ENCODE measurements at places on chromosomes 4 and X.

DNA sequence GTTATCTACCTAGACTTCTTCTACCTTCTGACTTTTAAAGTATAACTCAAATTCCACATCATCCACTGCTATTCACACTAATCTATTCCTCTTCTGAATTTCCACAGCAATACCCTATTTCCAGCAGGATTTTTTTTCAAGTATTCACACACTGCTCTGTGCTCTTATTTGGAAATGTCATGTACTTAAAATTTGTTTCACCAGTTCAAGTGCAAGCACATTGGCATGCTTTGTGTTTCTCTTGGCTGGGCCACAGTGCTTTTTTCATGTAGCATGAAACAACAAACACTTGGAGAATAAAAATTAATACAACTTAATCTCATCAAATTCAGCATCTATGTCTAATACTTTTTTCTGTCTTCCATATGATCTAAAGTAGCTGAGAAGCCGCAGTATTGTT, 161.8 kb upstream of the PCDH18 start:
- DNase-seq, result no peak

DNA sequence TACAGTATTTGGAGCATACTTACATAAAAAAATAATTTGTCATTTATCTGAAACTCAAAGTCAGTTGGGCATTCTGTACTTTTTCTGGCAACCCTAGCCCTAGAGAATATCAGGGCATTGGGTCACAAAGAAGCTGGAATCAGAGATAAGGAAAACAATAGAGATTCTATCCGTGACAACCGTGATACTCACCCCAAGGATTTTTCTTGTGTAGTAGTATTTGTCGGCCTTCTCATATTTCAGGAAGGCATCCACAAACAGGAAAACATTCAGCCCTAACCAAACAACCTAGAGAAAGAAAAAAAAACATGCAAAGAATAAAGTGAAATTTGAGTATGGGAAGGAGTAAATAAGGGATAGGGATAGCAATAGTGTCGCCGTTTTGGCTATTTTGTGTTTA, 3.6 kb downstream of the NOX1 start:
- no peak for DNase-seq

- no peak for DNase-seq
Observed at GRCh38 chrX:12867685-12868084, 813 bp downstream of the TLR7 start.

DNA sequence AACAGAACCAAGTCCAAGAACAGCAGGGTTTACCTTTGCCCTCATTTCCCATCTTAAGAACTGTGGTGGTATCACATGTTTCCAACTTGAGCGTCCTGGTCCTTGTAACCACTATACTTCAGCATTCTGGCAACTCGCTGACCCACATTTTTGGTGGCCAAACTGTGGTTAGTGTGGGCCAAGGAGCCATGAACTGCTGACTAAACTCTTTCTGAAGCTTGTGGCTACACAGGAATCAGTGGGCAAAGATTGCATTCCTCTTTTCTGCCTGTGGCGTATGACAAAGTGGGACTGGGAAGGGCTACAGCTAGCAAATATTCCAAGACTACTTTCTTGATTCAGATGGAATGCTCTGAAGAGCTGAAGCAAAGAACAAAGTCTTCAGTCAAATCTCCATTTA, 106.3 kb upstream of the MID1 start:
- DNase-seq, result no peak

Data from activated CD8-positive, alpha-beta memory T cell treated with anti-CD3 and anti-CD28 coated beads, Interleukin-2, amount 50 U/mL, for 48 hours (primary cell).